ENCODE measurements at places on chromosomes 6 and 20. TPM values are rescaled to one million over a fixed set of nuclear protein-coding genes. Genes with fewer than 3 reads are reported as not detected.

GRCh38 chr6:25472306-25472705 lies 179.7 kb upstream of the SCGN start:
- no peak for DNase-seq

GRCh38 chr6:27767851-27768250 lies 144.3 kb downstream of the OR2B2 start:
- no peak for DNase-seq

DNA sequence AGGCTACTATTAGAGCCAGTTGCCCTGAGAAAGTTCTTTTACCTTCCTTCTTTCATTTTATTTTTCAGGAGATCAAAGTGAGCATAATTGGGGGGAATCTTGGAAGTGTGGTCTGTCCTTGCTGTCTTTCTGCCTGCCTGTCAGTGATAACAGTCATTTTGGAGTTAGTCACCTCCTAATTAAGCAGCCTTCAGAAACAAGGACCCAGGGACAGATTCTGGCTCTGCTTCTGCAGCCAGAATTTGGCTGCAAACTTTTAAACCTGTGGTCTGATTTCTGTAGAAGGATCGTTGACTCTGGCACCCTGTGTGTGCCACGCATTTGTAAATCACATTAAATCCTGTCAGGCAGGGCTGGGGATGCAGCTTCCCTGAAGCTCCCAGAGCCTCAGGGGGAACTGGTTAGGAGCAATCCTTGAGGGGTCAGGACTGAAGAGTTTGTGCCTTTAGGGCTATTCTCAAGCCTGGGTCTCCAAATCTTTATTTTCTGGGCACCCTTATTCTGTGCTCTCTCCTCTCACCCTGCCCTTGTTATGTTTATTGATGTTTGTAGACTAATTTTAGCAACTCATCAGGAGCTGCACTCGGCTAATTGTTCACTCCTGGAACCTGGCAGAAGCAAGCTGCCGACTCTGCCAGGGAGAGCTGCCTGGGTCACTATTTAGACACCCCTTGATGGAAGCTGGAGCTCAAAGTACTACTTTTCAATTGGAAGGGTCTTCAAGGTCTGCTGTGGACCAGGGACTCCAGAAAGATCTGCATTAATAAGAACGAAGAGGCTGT lies 6.8 kb downstream of the NOX3 start:
- no peak for DNase-seq

DZANK1 gene
- total RNA-seq, result 1.4 TPM

GRCh38 chr6:98787961-98788360 lies 46.4 kb upstream of the POU3F2 start:
- no peak for DNase-seq

PRDM13 gene
- not detected for total RNA-seq

GGTLC1 gene
- total RNA-seq, result not detected

GRCh38 chr6:129444683-129445082 lies 265.3 kb downstream of the ARHGAP18 start:
- DNase-seq, result no peak

FKBP1C gene
- 0.71 TPM for total RNA-seq

DNA sequence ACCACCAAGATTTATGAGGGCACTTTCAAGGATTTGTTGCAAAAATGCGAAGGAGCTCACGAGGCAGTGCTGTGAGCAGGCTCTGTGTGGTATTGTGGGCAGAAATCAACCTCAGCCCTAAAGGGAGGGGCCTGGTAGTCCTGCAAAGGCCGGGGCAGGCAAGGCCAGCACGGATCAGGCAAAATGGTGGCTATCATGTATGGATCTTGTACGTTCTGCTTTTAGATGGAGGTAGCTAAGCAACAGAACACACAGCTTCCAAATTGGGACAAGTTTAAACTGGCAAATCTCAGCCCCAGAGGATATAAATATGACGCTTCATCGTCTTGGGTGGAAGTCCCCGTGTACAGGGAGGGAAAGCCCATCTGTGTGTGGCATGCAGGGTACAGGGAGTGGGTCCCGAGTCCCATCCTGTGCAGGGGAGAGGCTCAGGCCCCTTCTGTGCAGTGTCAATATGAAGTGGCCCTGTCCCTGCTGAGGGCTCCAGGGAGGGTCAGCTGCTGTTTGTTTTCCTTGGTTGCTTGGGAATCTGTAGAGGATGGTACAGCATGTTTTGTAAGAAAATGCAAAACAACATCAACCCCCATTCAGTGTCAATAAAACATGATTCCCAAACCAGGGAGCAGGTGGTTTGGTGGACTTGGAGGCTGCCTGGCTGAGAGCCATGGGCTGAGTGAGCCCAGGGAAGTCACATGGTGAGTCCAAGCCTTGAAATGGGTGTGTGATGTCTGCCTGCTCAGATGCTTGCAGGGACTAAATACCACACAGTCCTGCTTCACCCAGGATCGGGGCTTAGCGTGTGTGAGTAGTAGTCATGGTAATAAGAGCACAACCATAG lies 113.0 kb downstream of the SYCP2 start:
- DNase-seq, result no peak

- no peak for DNase-seq
Measured at GRCh38 chr20:2767768-2768631, 32.4 kb downstream of the CPXM1 start.
